ENCODE measurements at places on chromosomes 1 and 21. TPM values are rescaled to one million over a fixed set of nuclear protein-coding genes. Genes with fewer than 3 reads are reported as not detected.
A peak's percentile ranks its signal among the peaks of the same experiment; 100 is the strongest.

The PRR9 gene
- not detected for total RNA-seq

The CFHR1 gene
- not detected for total RNA-seq

The PADI4 gene
- total RNA-seq = 11.6 TPM

The CD247 gene
- total RNA-seq = 1,027 TPM

The HEYL gene
- total RNA-seq = not detected

The ILDR2 gene
- 4.3 TPM for total RNA-seq

The DYNLT4 gene
- 1.2 TPM for total RNA-seq

The SEMA4A gene
- 7.0 TPM for total RNA-seq

The NHLH1 gene
- total RNA-seq = not detected

The B3GALT5 gene
- not detected for total RNA-seq

DNA sequence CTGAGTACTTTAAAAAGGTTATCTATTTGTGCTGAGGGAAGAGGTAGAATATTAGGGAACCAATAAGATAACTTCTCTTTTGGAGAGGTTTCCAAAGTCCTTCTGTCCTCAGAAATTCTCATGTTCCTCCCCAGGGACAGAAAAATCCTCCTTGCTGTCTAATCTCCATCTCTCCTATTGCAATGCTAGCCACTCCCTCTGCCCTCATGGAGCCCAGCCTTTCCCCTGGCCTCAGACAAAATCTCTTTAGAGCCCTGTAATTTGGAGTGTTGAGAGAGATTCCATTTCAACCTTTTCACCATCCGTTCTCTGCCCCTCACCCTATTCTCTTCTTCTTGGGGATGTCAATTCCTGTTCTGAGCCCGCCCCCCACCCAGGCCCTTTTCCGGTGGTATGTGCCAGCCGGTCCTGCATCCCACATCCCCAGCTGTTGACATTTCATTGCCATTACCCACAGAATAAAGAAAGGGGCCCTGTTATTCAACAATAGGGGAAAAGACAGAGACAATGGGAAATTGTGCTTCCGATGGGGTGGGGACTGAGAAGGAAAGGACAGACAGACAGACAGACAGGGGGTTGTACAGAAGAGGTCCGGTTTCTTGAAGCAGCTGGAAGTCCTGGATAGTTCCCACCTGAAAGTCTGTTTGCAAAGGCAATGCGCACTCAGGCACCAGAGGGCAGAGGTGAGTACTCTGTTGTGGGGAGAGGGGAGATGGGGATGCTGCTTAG, at the start of gene HAPLN2:
HAPLN2 (plus strand) TSS at position 563 of the 729 bp plus-strand sequence. CDS start 4,076 bp downstream, outside the sequence.
- H3K36me3 ChIP-seq = no peaks in the 10 kb centered on the region
- H3K27me3 ChIP-seq = peaks cover 13% of the 10 kb centered on the region
- no peak within 1 kb of the TSS for H3K4me3 ChIP-seq
- H3K4me1 ChIP-seq = peaks cover 4% of the 10 kb centered on the region
- no peak for DNase-seq

DNA sequence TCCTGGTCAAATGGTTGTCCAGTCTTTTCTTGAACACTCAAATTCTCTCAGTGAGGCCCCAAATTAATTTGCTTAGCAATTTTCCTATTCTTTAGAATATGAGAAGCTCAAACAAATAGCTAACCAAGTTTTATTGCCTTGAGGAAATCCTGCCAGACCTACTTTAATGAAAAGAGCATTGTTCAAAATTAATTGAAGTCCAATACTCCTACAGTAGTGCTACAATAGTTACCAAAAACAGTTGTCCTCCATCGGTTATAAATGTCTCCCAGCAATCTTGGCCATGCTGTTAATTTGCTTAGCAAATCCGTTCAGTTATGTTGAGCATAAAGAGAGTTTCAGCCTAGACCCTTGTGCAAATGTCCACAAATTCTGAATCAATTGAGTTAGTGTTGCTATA, 112.9 kb downstream of the MAB21L3 start:
- H3K4me3 ChIP-seq = no peak overlapping the region
- no peak overlapping the region for H3K27ac ChIP-seq
- no peak for DNase-seq
- no peaks in the 10 kb centered on the region for H3K4me1 ChIP-seq
- no peaks in the 10 kb centered on the region for H3K27me3 ChIP-seq
- no peaks in the 10 kb centered on the region for H3K36me3 ChIP-seq

GRCh38 chr1:184958554-184959353, 15.6 kb downstream of the NIBAN1 start:
- no peaks in the 10 kb centered on the region for H3K27me3 ChIP-seq
- H3K36me3 ChIP-seq = peaks cover 2% of the 10 kb centered on the region
- no peak overlapping the region for H3K27ac ChIP-seq
- no peak for DNase-seq

- no peak overlapping the region for H3K4me3 ChIP-seq
- H3K27me3 ChIP-seq = no peaks in the 10 kb centered on the region
- no peaks in the 10 kb centered on the region for H3K36me3 ChIP-seq
- H3K27ac ChIP-seq = no peak overlapping the region
Measured at GRCh38 chr1:69976896-69977295, 228.5 kb downstream of the LRRC40 start.

GRCh38 chr1:195899762-195900352, 708.4 kb downstream of the KCNT2 start:
- no peak overlapping the region for H3K4me3 ChIP-seq
- H3K27me3 ChIP-seq = no peaks in the 10 kb centered on the region
- DNase-seq = no peak
- H3K27ac ChIP-seq = no peak overlapping the region
- no peaks in the 10 kb centered on the region for H3K36me3 ChIP-seq
- no peaks in the 10 kb centered on the region for H3K4me1 ChIP-seq

- no peaks in the 10 kb centered on the region for H3K4me1 ChIP-seq
- H3K4me3 ChIP-seq = no peak overlapping the region
- DNase-seq = no peak
- no peak overlapping the region for H3K27ac ChIP-seq
- H3K27me3 ChIP-seq = no peaks in the 10 kb centered on the region
Measured at GRCh38 chr1:147741065-147741464, 19.3 kb downstream of the GJA5 start.

GRCh38 chr1:246245541-246245940, 261.5 kb downstream of the SMYD3 start:
- no peaks in the 10 kb centered on the region for H3K27me3 ChIP-seq
- H3K27ac ChIP-seq = no peak overlapping the region
- H3K36me3 ChIP-seq = no peaks in the 10 kb centered on the region
- no peak for DNase-seq
- H3K4me1 ChIP-seq = no peaks in the 10 kb centered on the region

GRCh38 chr1:228095161-228095560, 8.0 kb downstream of the C1orf35 start:
- no peak for DNase-seq
- H3K4me1 ChIP-seq = peaks cover 59% of the 10 kb centered on the region
- H3K4me3 ChIP-seq = no peak overlapping the region
- no peak overlapping the region for H3K27ac ChIP-seq

DNA sequence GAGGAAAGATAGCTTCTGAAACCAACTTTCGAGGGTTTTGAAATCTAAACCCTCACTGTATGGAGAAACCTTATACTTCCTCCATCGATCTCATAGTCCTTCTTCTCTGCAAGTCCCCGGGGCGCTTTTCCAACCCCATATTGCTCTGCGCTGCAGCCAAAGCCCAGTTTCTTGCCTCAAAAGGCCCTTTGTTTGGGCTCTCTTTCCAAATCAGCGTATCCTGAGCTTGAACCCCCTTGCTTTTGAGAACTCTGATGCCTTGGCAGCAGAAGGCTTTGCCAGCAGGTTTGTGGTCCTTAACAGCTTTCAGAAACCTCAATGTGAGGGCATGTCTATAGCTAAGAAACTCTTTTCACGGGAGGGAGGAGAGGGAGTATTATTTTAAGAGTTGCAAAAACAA, 21.6 kb downstream of the PLPP3 start:
- H3K27me3 ChIP-seq = no peaks in the 10 kb centered on the region
- H3K4me1 ChIP-seq = no peaks in the 10 kb centered on the region

DNA sequence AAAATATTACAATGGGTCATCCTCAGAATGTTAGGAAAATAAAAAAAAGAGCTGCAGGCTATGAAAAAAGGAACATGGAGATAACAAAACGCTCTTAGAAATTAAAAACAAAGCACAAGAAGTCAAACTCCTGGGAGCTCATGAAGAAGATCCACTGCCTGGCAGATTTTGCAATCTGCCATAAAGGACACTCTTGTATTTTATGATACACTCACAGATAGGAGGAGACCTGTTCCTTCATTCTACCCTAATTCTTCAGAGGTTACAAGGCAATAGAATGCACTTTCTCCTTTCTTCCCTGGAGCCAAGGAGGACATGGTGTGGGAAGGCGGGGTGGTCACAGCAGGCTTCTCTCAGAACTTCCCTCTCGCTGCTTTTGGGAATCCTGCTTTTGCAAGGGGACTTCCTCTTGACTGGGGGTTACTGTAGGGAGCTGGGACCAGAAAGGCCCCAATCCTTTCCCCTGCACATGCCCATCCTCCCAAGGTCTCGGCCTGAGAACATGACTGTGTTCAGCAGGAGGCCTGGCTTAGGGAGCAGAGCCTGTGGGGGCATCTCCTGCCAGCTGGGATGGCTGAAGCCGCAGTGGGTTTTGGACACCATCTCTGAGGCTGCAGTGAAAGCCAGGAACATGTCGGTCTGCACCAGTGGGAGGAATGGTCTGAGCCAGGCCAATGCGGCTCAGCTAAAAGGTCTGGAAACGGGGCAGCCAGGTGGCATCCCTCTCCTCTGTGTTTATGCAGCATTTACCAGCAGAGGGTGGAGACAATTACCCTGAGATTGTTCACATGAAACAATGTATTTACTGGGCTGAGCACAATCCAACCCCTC, 44.8 kb downstream of the GPR161 start:
- no peaks in the 10 kb centered on the region for H3K27me3 ChIP-seq
- H3K4me1 ChIP-seq = no peaks in the 10 kb centered on the region
- no peaks in the 10 kb centered on the region for H3K36me3 ChIP-seq
- no peak overlapping the region for H3K4me3 ChIP-seq
- peak; percentile 14 for DNase-seq
- H3K27ac ChIP-seq = no peak overlapping the region

- no peak overlapping the region for H3K27ac ChIP-seq
- no peaks in the 10 kb centered on the region for H3K36me3 ChIP-seq
- H3K27me3 ChIP-seq = no peaks in the 10 kb centered on the region
- H3K4me1 ChIP-seq = peaks cover 14% of the 10 kb centered on the region
- DNase-seq = peak; percentile 33
Measured at GRCh38 chr21:38806153-38806941, 618 bp downstream of the ETS2 start.

GRCh38 chr21:37711286-37711829, 204.9 kb downstream of the KCNJ6 start:
- H3K27ac ChIP-seq = no peak overlapping the region
- no peaks in the 10 kb centered on the region for H3K36me3 ChIP-seq
- DNase-seq = no peak
- H3K27me3 ChIP-seq = no peaks in the 10 kb centered on the region
- no peaks in the 10 kb centered on the region for H3K4me1 ChIP-seq

GRCh38 chr21:46544003-46544402, 60.9 kb downstream of the S100B start:
- H3K36me3 ChIP-seq = peaks cover 69% of the 10 kb centered on the region
- no peak for DNase-seq
- no peaks in the 10 kb centered on the region for H3K27me3 ChIP-seq
- no peak overlapping the region for H3K27ac ChIP-seq
- H3K4me3 ChIP-seq = no peak overlapping the region
- no peaks in the 10 kb centered on the region for H3K4me1 ChIP-seq

- no peak for DNase-seq
- no peak overlapping the region for H3K4me3 ChIP-seq
- peaks cover 5% of the 10 kb centered on the region for H3K4me1 ChIP-seq
Measured at GRCh38 chr1:164769486-164770130, 210.6 kb downstream of the PBX1 start.

DNA sequence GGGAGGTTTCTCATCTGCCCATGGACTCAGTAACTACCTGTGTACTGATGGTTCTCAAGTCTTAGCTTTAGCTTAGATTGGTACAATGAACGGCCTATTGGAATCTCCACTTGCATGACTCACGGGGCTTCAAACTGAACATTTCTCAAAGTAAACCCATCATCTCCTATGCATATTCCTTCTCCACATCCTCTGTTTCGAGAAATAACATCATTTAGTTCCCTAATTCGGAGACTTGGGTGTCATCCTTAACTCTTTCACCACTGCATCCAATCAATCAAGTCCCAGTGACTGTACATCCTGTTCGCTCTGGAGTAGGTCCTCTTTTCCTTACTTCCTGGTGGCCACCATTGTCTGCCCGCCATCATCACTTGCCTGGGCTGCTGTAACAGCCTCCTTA, 55.8 kb downstream of the LGR6 start:
- no peaks in the 10 kb centered on the region for H3K27me3 ChIP-seq
- H3K4me3 ChIP-seq = no peak overlapping the region
- no peak overlapping the region for H3K27ac ChIP-seq
- no peak for DNase-seq

DNA sequence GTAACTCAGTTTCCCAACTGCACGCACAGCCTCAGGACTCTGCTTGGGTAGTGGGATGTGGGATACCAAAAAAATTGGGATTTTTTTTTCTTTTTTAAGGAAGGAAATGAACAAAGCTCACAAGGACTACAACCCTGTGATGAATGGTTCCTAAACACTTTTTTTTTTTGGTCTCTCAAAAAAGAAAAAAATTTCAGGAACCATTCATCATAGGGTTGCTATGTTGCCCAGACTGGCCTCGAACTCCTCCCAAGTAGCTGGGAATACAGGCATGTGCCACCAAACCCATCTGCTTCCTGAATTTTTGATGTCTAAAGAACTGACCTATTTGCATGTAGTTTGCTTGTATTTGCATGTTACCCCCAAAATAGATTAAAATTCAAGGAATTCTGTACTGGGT, 6.8 kb downstream of the MINDY1 start:
- peaks cover 12% of the 10 kb centered on the region for H3K36me3 ChIP-seq
- H3K4me3 ChIP-seq = no peak overlapping the region
- no peak overlapping the region for H3K27ac ChIP-seq
- peaks cover 26% of the 10 kb centered on the region for H3K4me1 ChIP-seq

GRCh38 chr1:119731741-119732430, 20.2 kb downstream of the PHGDH start:
- DNase-seq = no peak
- H3K36me3 ChIP-seq = no peaks in the 10 kb centered on the region
- H3K27ac ChIP-seq = no peak overlapping the region
- no peaks in the 10 kb centered on the region for H3K4me1 ChIP-seq
- H3K4me3 ChIP-seq = no peak overlapping the region

- no peak overlapping the region for H3K4me3 ChIP-seq
- peaks cover 62% of the 10 kb centered on the region for H3K36me3 ChIP-seq
- peak; percentile 36 for DNase-seq
Measured at GRCh38 chr1:22089787-22090186, 37.3 kb downstream of the CDC42 start.

- H3K27me3 ChIP-seq = no peaks in the 10 kb centered on the region
- H3K27ac ChIP-seq = no peak overlapping the region
- no peak for DNase-seq
Measured at GRCh38 chr1:232271991-232272589, 357.8 kb downstream of the SIPA1L2 start.

- DNase-seq = no peak
- H3K4me1 ChIP-seq = no peaks in the 10 kb centered on the region
- no peaks in the 10 kb centered on the region for H3K27me3 ChIP-seq
- H3K27ac ChIP-seq = no peak overlapping the region
- no peaks in the 10 kb centered on the region for H3K36me3 ChIP-seq
Measured at GRCh38 chr1:33742663-33743062, 121.2 kb upstream of the HMGB4 start.

GRCh38 chr1:47309427-47309826, 4.5 kb downstream of the STIL start:
- no peaks in the 10 kb centered on the region for H3K27me3 ChIP-seq
- DNase-seq = no peak
- no peak overlapping the region for H3K4me3 ChIP-seq
- H3K36me3 ChIP-seq = no peaks in the 10 kb centered on the region
- peaks cover 10% of the 10 kb centered on the region for H3K4me1 ChIP-seq

Measured in natural killer cell (primary cell).